Islet precursor cell (in vitro differentiated cells): ENCODE measurements at places on chromosomes 7 and 10.

- DNase-seq = no peak
Observed at GRCh38 chr7:99579281-99579955, 18.6 kb upstream of the TMEM225B start.

- DNase-seq = no peak
Observed at GRCh38 chr10:18104223-18104872, 35.9 kb upstream of the CACNB2 start.

DNA sequence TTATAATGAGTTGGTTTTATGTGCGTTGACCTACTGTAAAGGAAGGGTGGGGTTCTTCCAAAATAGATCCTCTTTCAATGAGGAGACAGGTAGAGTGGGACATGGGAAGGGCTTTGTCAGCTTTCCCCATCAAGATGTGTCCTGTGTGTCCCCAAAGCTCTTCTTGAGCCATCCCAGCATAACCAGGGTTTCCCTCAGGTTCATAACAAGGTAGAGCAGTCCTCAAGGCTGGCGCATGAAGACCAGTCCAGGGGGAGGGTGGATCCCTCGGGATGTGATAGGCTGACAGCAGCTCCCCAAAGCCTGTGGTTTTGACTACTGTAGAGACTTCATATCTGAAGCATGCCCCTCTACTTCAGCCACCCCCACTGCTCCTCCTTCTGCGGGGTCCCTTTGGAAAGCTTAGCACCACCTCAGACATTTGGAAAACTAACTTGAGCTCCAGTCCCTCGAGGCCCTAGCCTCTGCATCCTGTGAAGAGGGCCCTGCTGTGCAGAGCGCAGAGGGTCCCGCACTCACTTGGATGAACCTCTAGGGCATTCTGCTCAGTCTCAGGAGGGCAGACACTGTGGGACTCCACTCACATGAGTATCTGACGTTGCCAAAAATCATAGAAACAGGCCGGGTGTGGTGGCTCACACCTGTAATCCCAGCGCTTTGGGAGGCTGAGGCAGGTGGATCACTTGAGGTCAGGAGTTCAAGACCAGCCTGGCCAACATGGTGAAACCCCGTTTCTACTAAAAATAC, 1.1 kb upstream of the GIMAP8 start:
- no peak for DNase-seq

DNA sequence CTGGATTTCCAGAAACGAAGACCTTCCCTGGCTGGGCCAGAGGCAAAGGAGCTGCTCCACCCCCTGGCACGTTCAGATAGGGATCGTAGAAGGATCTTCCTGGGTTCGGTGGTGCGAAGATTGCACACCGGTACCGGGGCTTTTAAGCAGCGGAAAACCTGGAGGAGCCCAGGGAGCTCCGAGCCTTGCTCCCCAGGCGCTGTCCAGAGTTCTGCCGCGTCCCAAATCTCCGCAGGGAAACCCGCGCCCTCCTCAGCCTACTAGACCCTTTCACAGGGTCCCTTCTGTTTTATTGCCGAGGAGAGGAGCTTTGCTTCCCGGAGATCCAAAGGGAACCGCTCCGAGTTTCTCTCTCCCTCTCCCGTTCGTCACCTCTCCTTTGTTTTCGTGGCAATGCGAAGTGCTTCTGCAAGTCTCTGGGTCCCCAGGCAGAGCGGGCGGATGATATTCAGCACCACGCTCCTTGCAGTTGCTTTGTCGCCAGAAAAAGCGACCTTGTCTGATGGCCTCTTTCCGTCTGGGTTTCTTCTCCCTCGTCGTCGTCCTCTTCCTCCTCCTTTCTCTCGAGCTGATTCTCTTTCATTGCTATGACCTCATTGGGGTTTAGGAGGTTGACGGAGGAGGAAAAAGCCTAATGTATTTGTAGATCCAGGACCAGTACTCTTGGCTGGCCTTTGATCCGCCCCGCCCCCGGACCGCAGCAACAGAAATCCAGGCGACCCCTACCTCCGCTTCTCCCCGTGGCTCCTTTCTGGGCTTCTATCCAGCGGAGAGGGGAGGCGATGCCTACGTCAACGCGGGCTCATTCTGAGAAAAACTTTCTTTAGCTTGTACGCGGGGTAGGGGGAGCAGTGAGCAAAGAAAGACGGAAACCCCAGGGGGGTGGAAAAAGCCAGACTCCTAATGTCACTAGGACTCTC, at the start of gene TMEM196:
Gene TMEM196, minus strand, starts transcription at position 777 of the 920 bp plus-strand sequence. CDS start 921 bp downstream, outside the sequence.
- peak; percentile 85 for DNase-seq

- DNase-seq = peak; percentile 93
Observed at GRCh38 chr7:71733107-71733870, 601.3 kb downstream of the GALNT17 start.

DNA sequence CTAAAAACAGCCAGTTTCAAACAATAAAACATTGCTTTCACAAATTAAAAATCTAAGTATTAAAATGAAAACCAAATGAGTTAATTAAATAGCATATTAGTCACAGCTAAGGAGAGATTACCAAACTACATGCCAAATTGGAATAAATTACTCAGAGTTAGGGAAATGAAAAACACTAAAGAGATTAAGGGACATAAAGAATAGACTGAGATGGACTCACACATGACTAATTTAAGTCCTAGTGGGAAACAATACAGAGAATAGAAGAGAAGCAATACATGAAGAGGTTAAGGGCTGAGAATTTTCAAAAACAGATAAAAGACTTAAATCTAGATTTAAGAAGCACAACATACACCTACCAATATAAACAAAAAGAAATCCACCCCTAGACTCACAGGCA, 110.6 kb downstream of the ZFAND4 start:
- DNase-seq = no peak

- DNase-seq = no peak
Observed at GRCh38 chr7:25662841-25663800, 434.8 kb upstream of the NPVF start.

GRCh38 chr10:29254123-29255046, 34.5 kb upstream of the LYZL1 start:
- peak; percentile 100 for DNase-seq

GRCh38 chr7:66629222-66630062, 761 bp downstream of the KCTD7 start:
- no peak for DNase-seq

DNA sequence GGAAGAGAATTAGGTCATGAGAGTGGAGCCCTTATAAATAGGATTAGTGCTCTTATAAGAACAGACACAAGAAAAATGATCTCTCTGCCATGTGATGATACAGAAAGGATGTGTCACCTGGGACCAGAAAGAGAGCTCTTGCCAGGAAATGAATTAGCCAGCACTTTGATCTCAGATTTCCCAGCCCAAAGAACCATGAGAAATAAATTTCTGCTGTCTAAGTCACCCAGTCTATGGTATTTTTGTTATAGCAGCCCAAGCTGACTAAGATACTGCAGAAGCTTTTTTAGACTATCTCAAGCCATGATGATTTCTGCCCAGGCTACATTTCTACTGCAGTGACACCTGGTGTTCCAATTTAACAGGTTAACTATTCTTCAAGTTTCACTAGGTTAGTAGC, 84.8 kb downstream of the RSU1 start:
- no peak for DNase-seq

GRCh38 chr10:71880425-71881306, 29.6 kb upstream of the PSAP start:
- DNase-seq = no peak

DNA sequence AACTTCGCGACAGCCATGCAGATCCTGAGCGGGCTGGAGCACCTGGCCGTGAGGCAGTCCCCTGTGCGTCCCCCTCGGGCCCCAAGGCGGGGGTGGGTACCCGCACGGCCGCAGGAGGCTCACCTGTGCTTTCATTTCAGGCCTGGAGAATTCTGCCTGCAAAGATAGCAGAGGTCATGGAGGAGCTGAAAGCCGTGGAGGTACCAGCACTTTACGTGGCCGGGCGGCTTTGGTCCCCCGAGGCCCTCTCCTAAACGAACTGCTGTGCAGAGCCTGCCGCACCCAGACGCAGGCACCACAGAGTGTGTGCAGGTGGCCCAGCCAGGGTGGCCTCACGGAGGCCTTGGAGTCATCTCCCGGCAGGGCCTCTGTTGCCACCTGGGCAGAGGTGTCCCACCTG, 11.1 kb upstream of the UTF1 start:
- DNase-seq = no peak

- DNase-seq = no peak
Observed at GRCh38 chr7:10677211-10677610, 296.5 kb upstream of the PHF14 start.

DNA sequence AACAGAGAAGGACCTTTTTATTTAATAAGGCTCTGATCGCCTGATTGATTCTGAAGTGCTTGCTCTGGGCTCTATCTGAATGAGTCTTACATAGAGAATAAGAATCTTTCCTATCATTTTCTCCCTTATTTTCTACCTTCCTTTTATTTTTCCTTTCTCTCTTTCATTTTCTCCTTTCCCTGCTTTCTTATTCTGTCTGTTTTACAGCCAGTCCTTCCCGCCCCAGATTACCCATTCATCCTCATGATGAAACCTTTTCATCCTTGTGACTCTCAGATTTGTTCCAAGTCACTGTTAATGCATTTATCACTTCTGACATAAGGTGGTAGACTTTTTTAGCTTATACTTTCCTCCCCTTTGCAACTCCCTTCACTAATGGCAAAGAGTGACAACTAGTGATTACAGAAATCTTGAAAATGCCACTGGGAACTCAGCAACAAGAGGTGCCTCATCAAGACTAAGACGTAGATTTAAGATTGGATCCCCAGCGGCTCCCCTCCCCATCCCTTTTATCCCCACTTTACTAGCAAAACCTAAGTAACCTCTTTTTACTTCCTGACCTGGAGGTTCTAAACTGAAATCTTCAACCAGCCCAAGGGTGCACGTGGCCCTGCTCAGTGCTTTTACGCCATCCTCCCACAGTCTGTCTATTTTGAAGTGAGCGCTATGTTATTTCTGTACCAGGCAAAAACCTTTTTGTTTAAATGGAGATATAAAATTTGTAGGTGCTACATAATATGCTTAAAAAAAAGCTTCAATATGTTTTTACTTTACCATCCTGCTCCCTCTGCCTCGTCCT, 179.8 kb downstream of the DYNC1I1 start:
- no peak for DNase-seq

DNA sequence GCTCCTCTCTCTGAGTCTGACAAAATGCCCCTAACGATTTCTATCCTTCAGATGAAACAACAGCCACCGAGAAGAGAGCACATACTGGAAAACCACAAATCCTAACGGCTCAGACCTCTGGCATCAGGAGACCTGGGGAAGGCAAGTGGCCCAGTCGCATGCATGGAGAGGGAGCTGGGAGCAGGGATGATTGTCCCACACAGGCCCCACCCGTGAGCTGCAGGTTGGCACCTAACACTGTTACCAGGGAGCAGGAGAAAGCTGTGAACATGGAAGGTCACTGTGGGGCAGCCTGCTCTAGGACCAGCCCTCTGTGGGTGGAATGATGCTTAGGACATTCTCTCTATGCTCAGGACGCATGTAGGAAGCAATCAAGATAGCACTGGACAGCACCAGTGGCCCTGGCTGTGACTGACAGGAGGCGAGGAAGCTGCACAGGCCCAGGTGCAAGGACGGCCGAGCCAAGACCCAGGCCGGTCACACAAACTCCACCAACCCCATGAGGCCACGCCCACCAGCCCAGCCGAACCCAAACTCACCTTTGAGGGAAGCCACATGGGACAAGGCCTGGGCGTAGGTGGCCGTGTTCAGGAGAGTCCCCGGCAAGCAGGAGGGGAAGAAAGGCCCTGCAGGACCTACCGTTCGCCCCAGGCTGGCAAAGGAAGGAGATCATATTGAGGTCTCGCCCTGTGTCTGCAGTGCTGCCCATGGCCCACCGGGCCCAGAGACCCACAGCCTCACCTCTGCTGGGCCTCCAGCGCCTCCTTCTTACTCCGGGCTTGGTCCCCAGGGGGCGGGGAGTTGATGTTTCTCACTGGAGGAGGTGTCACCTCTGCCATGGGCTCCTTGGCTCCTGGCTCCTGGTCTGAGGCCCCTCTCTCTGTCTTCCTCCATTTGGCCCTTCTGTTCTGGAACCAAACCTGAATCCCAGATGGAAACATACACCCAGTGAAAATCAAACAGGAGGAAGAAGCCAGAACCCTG, 9.7 kb downstream of the DRGX start:
- peak; percentile 45 for DNase-seq

GRCh38 chr10:71719464-71720201, at the start of gene C10orf105:
Gene C10orf105, minus strand, starts transcription at chr10:71719778. Its CDS starts 3,441 bp downstream, at chr10:71716337.
- DNase-seq = no peak

DNA sequence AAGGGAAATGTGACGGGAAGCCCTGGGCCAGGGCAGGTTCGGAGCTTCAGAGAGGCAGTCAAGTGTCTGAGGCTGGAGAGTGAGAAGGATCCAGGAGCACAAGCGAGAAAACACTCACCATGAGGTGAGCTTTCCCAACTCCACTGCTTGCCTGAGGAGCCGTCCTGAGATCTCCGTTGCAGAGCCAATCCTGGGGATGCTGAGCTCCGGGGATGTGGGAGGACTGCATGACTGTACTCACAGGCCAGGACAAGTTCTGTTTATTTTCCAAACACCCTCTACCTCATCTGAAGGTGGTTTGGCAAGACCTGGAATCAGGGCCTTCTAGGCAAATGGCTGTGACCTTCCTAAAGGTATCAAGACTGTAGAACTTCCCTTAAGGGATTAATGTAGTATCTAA, 38.7 kb downstream of the GLI3 start:
- peak; percentile 71 for DNase-seq

- DNase-seq = no peak
Observed at GRCh38 chr7:129146237-129146979, 1.9 kb downstream of the TSPAN33 start.

- DNase-seq = no peak
Observed at GRCh38 chr10:124739986-124740368, 4.2 kb downstream of the FAM53B start.

GRCh38 chr7:80277434-80278427, 143.1 kb downstream of the GNAI1 start:
- no peak for DNase-seq

- DNase-seq = no peak
Observed at GRCh38 chr10:34506786-34507185, 308.3 kb downstream of the PARD3 start.

GRCh38 chr7:32616625-32617024, 121.3 kb downstream of the AVL9 start:
- DNase-seq = peak; percentile 92

DNA sequence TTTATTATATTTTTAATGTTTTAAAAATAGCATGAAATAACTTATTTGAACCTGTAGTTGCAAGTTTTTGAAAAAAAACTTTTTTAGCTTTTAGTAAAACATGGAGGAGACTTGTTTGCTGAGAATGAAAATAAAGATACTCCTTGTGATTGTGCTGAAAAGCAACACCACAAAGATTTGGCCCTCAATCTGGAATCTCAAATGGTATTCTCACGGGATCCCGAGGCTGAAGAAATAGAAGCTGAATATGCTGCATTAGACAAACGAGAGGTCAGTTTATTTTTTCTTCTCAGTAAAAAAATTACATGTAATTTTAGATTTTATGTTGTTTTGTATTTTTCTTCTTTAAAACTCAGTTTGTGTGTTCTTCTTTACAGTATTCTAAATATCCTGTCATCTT, 73.5 kb downstream of the ANKIB1 start:
- DNase-seq = no peak

GRCh38 chr10:131994435-131994834, 12.7 kb upstream of the BNIP3 start:
- DNase-seq = no peak
